ENCODE measurements at places on chromosomes 5 and 9. TPM values are rescaled to one million over a fixed set of nuclear protein-coding genes. Genes with fewer than 3 reads are reported as not detected.

GRCh38 chr9:133715295-133715865 is 22.8 kb downstream of the SARDH start:
- DNase-seq = no peak
- no peak overlapping the region for H3K27ac ChIP-seq
- H3K4me3 ChIP-seq = no peak overlapping the region
- H3K4me1 ChIP-seq = no peaks in the 10 kb centered on the region

- no peak within 1 kb of the TSS for H3K27ac ChIP-seq
- H3K4me3 ChIP-seq = peak within 1 kb of the TSS; percentile 41
- H3K27me3 ChIP-seq = peaks cover 2% of the 10 kb centered on the region
- DNase-seq = peak; percentile 57
- H3K36me3 ChIP-seq = no peaks in the 10 kb centered on the region
These were observed at the start of gene MVB12B for GRCh38 chr9:126326228-126327005. Gene MVB12B, plus strand, starts transcription at chr9:126326829. Its CDS starts 101 bp downstream, at chr9:126326930.

- no peak overlapping the region for H3K27ac ChIP-seq
- no peaks in the 10 kb centered on the region for H3K36me3 ChIP-seq
- H3K27me3 ChIP-seq = no peaks in the 10 kb centered on the region
- H3K4me1 ChIP-seq = no peaks in the 10 kb centered on the region
- no peak overlapping the region for H3K4me3 ChIP-seq
- DNase-seq = no peak
These were observed 337.5 kb downstream of the CDH9 start for GRCh38 chr5:26700759-26701384.

GRCh38 chr5:107769519-107769918 is 98.8 kb upstream of the EFNA5 start:
- H3K4me3 ChIP-seq = no peak overlapping the region
- H3K4me1 ChIP-seq = no peaks in the 10 kb centered on the region
- no peaks in the 10 kb centered on the region for H3K36me3 ChIP-seq
- H3K27me3 ChIP-seq = no peaks in the 10 kb centered on the region
- DNase-seq = no peak

GRCh38 chr9:115115924-115116323 is 2.0 kb downstream of the TNC start:
- peaks cover 35% of the 10 kb centered on the region for H3K27me3 ChIP-seq
- H3K4me1 ChIP-seq = no peaks in the 10 kb centered on the region
- no peak for DNase-seq
- H3K4me3 ChIP-seq = no peak overlapping the region

GRCh38 chr5:154850255-154851062 is at the start of gene FAXDC2:
Gene FAXDC2, minus strand, starts transcription at chr5:154850603. Its CDS starts 12,425 bp downstream, at chr5:154838178.
- H3K27me3 ChIP-seq = no peaks in the 10 kb centered on the region
- no peaks in the 10 kb centered on the region for H3K4me1 ChIP-seq
- H3K27ac ChIP-seq = no peak within 1 kb of the TSS
- no peaks in the 10 kb centered on the region for H3K36me3 ChIP-seq
- no peak within 1 kb of the TSS for H3K4me3 ChIP-seq

- H3K4me1 ChIP-seq = no peaks in the 10 kb centered on the region
- H3K36me3 ChIP-seq = no peaks in the 10 kb centered on the region
- no peak for DNase-seq
- H3K27me3 ChIP-seq = peaks cover 2% of the 10 kb centered on the region
- H3K27ac ChIP-seq = no peak overlapping the region
- no peak overlapping the region for H3K4me3 ChIP-seq
These were observed 72.1 kb upstream of the STK32A start for GRCh38 chr5:147162740-147163139.

DNA sequence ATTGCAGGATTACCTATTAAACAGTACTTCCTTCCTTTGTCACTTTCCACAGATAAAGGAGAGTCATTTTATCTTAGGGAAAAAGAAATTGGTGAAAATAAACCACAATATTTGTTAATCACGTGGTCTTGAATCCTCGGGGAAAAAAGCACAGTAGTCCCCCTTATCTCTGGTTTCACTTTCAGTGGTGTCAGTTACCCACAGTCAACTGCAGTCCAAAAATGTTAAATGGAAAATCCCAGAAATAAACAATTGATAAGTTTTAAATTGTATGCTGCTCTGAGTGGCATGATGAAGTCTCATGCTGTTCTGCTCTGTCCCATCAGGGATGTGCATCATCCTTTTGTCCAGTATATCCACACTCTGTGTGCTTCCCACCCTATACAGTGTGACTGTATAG is 405.2 kb upstream of the MPDZ start:
- no peaks in the 10 kb centered on the region for H3K36me3 ChIP-seq
- no peak for DNase-seq
- H3K4me1 ChIP-seq = no peaks in the 10 kb centered on the region
- H3K4me3 ChIP-seq = no peak overlapping the region

DNA sequence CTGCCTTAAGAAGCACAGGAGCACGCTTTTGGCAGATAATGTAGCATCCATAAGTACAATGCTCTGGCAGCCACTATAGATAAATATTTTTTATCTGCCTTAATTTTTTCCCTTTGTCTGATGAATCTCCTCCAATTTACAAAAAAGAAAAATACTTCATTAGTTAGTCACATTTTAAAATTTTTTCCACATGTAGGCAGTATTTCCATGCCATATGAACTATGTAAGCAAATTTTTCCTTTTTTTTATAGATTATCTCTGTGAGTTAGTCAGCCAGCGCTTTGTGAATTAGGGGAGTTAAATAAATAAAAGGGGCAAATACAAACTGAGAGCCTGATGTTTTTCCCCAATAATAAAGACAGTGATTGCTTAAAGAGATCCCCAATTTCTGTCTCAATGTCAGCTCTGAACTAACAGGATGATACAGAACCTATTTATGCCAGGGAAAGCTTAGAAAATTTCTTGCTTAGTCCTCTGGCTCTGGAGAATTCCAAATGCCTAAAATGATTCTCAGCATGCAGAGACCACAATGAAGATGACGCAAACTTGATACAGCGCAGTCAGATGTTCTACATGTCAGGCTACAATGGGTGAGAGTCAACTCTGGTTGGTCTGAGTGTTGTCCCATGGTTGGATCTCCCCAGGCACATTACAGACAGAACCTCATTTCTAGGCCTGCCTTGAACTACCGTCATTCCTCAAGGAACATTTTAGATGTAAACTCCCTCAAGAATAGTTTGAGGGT is 390.4 kb upstream of the CDH6 start:
- no peaks in the 10 kb centered on the region for H3K27me3 ChIP-seq
- no peak overlapping the region for H3K4me3 ChIP-seq
- no peaks in the 10 kb centered on the region for H3K36me3 ChIP-seq
- DNase-seq = no peak
- H3K27ac ChIP-seq = no peak overlapping the region

DNA sequence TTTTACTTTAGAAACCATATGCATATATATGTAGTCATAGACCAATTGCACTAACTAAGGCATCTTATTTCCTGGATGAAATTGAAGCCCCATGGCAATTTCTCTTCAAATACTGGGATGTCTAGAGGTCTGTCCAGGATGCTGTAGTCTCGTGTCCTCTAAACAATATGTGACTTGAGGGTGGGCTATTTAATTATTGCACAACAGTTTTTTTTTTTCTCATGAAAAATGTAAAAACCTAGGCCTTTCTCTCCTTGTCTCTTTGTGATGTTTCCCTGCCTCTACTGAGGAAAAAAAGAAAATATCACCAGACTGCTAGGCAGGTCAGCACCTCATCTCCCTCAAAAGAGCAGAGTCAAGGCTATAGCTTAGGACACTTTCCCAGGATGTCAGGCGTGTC is 34.6 kb downstream of the ZCCHC9 start:
- H3K4me3 ChIP-seq = no peak overlapping the region
- no peaks in the 10 kb centered on the region for H3K4me1 ChIP-seq
- no peak overlapping the region for H3K27ac ChIP-seq
- H3K36me3 ChIP-seq = no peaks in the 10 kb centered on the region
- no peak for DNase-seq

DNA sequence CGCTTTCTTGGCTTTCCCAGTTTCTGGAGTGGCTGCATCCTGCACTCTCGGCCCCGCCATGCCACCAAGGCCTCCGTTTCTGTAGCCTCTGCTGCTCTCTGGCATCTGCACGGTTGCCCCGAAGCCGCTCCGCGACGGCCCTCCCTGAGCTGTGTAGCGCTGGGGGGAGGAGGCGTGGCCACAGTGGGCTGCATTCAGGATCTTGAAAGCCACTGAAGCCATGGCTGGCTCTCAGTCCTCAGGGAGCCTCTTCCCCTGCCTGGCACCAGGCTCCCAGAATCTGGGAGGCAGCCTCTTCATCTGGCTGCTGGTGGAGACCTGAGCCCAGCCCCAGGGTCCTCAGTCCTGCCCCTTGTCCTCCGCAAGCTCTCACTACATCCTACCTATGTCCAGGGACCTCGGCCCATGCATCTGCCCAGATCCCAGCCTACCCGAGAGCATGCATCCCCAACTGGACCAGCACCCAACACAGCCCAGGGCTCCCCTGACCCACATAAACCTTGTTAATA is 25.1 kb downstream of the PAEP start:
- H3K4me3 ChIP-seq = no peak overlapping the region
- no peak overlapping the region for H3K27ac ChIP-seq
- H3K27me3 ChIP-seq = no peaks in the 10 kb centered on the region
- H3K4me1 ChIP-seq = no peaks in the 10 kb centered on the region
- H3K36me3 ChIP-seq = no peaks in the 10 kb centered on the region

DNA sequence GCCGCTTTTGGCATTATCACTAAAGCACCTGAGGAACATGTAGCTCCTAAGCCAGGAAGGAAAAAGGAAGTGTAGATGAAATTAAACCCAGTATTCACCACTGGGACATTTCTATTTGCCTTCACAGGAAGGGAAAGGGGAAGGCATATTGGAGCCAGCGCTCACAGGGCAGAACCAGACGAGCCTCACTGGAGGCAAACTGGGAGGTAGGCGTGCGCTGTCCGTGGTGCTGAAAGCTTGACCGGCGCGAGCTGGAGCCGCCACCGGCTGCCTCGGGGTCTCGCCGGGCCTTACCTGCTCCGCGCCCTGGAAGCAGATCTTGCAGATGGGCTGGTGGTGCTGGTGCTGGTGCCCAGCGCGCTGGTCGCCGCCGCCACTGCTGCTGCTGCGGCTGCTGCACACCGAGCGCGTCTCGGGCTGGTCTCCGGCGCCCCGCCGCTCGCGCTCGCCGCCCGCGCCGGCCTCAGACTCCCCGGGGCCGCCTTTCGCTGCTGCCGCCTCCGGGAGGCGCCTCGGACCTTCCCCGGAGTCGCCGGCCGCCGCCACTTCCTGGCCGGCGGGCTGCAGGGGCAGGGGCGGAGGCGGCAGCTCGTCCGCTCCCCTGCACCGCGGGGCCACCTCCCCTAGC is 732 bp downstream of the MARCHF11 start:
- H3K27me3 ChIP-seq = peaks cover 16% of the 10 kb centered on the region
- no peak overlapping the region for H3K27ac ChIP-seq
- H3K4me1 ChIP-seq = no peaks in the 10 kb centered on the region
- H3K4me3 ChIP-seq = no peak overlapping the region

- no peaks in the 10 kb centered on the region for H3K4me1 ChIP-seq
- no peak for DNase-seq
- H3K4me3 ChIP-seq = no peak overlapping the region
- no peaks in the 10 kb centered on the region for H3K27me3 ChIP-seq
- H3K36me3 ChIP-seq = no peaks in the 10 kb centered on the region
These were observed 157.1 kb downstream of the ZNF462 start for GRCh38 chr9:107020040-107020530.

DNA sequence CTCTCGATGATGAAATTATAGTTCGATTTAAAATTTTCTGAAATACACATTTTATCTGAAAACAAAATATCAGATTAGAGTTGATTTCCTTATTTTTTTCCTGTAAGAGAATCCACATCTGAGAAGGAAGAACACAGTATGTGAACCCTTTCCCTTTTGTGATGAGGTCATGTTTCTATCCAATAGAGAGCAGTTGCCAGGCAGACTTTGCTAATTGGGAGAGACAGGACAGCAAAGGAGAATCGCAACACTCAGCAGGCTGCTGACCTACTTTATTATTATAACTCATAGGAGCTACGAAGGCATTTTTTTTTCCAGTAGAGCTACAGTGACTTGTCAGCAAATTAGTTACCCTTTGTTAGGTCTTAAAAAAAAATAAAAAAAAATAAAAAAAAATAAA is 242.1 kb downstream of the HCN1 start:
- no peak overlapping the region for H3K4me3 ChIP-seq
- no peaks in the 10 kb centered on the region for H3K27me3 ChIP-seq
- no peaks in the 10 kb centered on the region for H3K4me1 ChIP-seq
- H3K36me3 ChIP-seq = no peaks in the 10 kb centered on the region

DNA sequence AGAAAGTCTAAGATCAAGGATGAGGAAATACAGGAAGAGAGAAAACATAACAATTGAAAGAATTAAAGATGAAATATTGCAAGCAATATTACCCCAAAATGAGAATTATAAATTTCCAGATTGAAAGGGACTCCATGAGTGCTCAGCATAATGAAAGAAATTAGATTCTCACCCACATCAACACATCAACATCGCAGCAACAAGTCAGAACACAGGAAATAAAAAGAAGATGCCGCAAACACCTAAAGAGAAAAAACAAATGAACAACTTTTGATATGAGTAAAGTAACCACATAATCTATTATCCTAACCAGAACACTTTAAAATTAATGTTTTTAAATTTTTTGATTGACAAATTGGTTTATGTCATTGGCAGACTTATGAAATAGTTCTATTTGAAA is 318.3 kb upstream of the PTGER4 start:
- peaks cover 9% of the 10 kb centered on the region for H3K4me1 ChIP-seq
- DNase-seq = peak; percentile 26
- H3K27me3 ChIP-seq = no peaks in the 10 kb centered on the region
- no peak overlapping the region for H3K27ac ChIP-seq
- peak overlapping the region; percentile 14 for H3K4me3 ChIP-seq

IDNK gene
- total RNA-seq = 9.1 TPM

PDLIM4 gene
- total RNA-seq = not detected

NPR2 gene
- total RNA-seq = 7.7 TPM

FOXD4L4 gene
- not detected for total RNA-seq

ACTBL2 gene
- total RNA-seq = not detected

GMCL2 gene
- total RNA-seq = not detected

Measured in CD4-positive, CD25-positive, alpha-beta regulatory T cell (primary cell).